Thymus (tissue), 14 donors: ENCODE measurements at places on chromosomes 7 and 10. TPM values are rescaled to one million over a fixed set of nuclear protein-coding genes. Genes with fewer than 3 reads are reported as not detected.

The PLXDC2 gene
- total RNA-seq, result 8.0 TPM

The CLDN3 gene
- 6.0 TPM for total RNA-seq

The ZP3 gene
- total RNA-seq, result 1.6 TPM

The ZNF273 gene
- 8.2 TPM for total RNA-seq

The PRSS37 gene
- total RNA-seq, result 0.47 TPM

The COL17A1 gene
- total RNA-seq, result 75.3 TPM

The H2BK1 gene
- total RNA-seq, result not detected

The DNAH11 gene
- total RNA-seq, result 4.9 TPM

The CTAGE8 gene
- 0.52 TPM for total RNA-seq

The CABCOCO1 gene
- total RNA-seq, result 0.14 TPM

The PTPRN2 gene
- total RNA-seq, result 1.7 TPM

The UPK3B gene
- 0.33 TPM for total RNA-seq

The PIK3AP1 gene
- 8.1 TPM for total RNA-seq

The FAM25G gene
- total RNA-seq, result 1.2 TPM

The AKR1C4 gene
- total RNA-seq, result not detected

The SPDYE9 gene
- not detected for total RNA-seq

The NANOS1 gene
- total RNA-seq, result 0.52 TPM

The CALML5 gene
- total RNA-seq, result 32.6 TPM

The TMEM140 gene
- total RNA-seq, result 4.3 TPM

The FFAR4 gene
- 0.14 TPM for total RNA-seq

The SPDYE8 gene
- total RNA-seq, result not detected

The CHST12 gene
- total RNA-seq, result 5.8 TPM

The CRYGN gene
- 1.2 TPM for total RNA-seq

The ARL4A gene
- 28.2 TPM for total RNA-seq

The CXCL12 gene
- 56.5 TPM for total RNA-seq

The SDK1 gene
- 3.2 TPM for total RNA-seq

The GIMAP7 gene
- 48.1 TPM for total RNA-seq

The NEBL gene
- 7.6 TPM for total RNA-seq

The HABP2 gene
- total RNA-seq, result 0.19 TPM

The COL28A1 gene
- 0.24 TPM for total RNA-seq

The EIF3A gene
- total RNA-seq, result 67.8 TPM

The CLEC5A gene
- 0.57 TPM for total RNA-seq

The GPR85 gene
- 0.71 TPM for total RNA-seq

The BHLHA15 gene
- total RNA-seq, result not detected

The COBL gene
- 0.66 TPM for total RNA-seq
